Glomerular endothelial cell (primary cell): ENCODE measurements at places on chromosomes 5 and 9. TPM values are rescaled to one million over a fixed set of nuclear protein-coding genes. Genes with fewer than 3 reads are reported as not detected.

GRCh38 chr9:113888336-113888735 is 12.2 kb downstream of the ZNF618 start:
- no peak for DNase-seq

DNA sequence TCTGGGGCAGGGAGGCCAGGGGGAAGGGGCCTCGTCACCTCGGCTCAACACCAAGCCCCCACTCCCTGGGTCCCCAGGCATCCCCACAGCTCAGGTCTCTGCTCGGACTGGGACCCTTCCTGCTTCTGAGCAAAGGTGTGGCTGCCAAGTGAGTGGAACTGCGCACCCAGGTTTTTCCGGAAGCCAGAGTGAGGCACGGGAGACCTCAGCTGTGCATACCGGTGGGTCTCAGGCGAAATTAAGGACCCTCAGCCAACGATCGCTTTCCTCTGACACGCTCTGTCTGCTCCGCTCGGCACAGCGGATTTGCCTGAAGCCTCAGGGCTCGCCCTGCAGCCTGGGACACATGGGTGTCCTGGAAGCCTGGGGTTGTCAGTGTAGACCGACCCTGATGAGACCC is 41.0 kb upstream of the IRX4 start:
- DNase-seq: no peak

DNA sequence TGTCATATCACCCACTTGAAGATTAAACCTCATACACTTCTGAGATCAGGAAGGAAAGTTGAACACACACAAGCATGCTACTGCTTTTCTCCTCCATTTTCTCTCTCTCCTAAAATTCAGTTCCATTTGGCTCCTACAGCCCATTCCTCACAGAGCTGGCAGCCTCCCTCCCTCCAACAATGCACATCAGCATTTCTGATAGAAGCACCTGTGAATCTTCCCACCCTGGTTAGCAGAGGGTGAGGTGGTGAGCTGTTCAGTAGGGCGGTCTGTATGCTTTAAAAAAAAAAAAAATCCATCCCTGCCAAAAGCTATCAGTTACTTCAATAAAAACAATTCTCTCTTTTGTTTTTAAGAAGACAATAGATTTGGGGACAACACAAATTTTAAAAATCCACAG is 463.2 kb upstream of the KIF2A start:
- no peak for DNase-seq

- no peak for DNase-seq
These were observed 235.9 kb downstream of the FER start for GRCh38 chr5:108983461-108984092.

GRCh38 chr5:75933489-75933888 is 149.7 kb upstream of the SV2C start:
- DNase-seq: no peak

DNA sequence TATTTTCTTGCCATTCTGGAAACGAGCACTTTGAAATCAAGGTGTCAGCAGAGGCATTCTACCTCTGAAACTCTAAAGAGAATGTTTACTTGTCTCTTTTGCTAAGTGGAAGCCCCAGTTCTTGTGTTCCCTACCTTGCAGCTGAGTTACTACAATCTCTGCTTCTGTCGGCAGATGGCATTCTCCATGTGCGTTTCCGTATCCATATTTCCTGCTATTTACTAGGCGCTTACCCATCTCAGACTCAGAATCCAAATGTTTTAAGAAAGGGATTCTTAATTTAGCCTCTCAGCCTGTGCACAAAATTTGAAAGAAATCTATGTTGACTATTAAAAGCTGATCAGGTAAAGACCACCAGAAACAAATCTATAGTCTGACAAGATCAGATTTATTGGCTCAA is 221.3 kb upstream of the FTMT start:
- DNase-seq: no peak

- no peak for DNase-seq
These were observed 20.6 kb upstream of the AUH start for GRCh38 chr9:91382298-91382697.

GRCh38 chr5:174571662-174572397 is 152.6 kb upstream of the MSX2 start:
- DNase-seq: no peak

DNA sequence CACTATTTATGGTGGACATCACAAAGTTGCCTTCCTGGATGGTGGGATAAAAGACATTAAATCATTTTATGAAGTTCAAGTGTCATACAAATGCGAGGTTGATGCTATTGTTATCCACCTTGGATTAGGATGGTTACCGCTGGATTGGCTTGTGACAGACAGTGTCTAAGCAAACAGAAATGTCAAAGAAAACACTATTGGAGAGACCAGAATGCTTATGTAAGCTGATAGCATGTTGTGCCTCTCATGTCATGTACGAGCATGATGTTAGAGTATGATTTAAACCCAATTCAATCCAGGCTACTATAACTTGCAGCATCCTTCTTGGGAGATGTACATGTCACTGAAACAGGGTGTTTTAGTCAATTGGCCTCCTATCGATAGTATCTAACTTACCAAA is 178.8 kb upstream of the C9orf72 start:
- no peak for DNase-seq

GRCh38 chr5:74717596-74717995 is 32.6 kb downstream of the HEXB start:
- DNase-seq: no peak

DNA sequence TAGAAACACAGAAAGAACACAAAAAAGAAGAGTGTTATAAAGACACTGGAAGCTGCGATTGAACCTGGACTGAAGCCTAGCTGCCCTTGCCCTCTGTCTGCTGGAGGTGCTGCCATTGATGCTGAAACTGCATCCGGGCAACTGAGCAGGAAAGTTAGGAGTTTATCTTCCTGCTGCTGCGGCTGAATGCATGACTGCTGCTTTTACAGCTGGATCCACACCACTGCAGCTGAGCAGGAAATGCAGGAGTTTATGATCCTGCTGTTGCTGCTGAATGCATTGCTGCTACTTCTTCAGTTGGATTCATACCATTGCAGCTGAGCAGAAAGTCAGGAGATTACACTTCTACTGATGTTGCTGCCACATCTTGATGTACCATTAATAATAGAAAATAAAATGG is 21.8 kb upstream of the JAKMIP2 start:
- no peak for DNase-seq

GRCh38 chr5:170444181-170444580 is 55.0 kb upstream of the KCNMB1 start:
- DNase-seq: no peak

DNA sequence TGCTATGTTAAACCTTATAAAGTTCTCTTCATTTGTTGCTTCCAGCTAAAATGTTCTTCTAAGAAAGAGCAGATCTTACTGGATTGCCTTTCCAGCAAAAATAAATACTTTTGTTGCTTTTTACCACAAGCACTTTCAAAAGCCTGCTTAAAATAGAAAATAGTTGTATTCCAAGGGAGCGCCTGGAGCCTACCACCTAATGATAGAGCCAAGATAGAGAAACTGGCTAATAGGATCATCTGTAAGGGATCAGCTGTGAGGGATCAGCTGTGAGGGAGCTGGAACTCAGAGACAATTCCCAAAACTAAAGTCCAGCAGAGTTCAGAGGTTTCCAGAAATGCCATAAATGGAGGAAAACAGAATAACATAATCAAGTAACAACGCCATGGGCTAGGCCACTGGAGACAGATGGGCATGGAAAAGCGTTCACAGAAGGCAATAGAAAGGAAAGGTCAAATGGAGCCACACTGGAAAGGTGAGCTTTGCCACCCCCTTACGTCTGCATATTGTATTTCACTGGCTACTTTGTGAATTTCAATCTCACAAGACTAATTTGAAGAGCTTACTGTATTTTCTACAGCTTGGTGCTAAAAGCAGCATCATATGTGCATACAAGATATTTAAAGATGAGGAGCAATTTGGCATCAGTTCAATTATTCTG is 140.6 kb upstream of the TLE4 start:
- DNase-seq: no peak

DNA sequence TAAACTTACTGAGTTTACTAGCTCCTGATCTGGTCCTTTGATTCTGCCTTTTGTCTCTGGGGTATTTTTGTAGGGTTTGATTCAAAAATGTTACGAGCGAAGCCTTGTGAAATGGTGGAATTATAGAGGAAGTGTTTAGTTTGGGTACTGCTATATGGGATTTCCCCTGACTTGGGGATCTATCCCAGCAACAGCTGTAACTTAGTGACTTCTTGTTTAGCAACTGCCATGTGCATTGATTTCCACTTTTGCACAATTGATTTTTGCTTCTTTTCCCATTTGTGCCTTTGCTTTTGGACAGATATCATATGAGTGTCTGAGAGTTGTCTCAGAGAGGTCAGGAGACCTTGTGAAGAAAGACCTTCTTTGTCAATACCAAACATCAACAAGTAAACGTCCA is 248.5 kb upstream of the DAP start:
- DNase-seq: no peak

DNA sequence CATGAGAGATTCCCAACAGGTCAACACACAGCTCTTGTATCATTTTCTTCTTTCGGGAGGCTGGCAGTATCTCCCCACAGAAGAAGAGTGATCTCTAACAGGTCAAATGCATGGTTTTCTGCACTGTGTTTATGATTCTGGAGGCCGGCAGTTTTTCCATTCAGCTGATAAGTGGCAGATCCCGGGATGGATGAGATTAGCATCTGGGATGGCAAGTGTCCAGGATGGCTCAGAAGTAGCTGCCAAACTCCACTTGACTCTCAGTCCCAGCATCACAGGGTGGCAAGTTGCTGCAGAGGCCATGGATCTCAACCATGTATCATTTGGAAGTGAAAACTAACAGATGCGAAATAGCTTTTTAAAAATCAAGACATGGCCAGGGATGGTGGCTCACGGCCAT is 97.8 kb upstream of the SLC44A1 start:
- no peak for DNase-seq

- no peak for DNase-seq
These were observed 63.6 kb upstream of the SPEF2 start for GRCh38 chr5:35554016-35554415.

- no peak for DNase-seq
These were observed 107.8 kb downstream of the PSD2 start for GRCh38 chr5:139903450-139903794.

GRCh38 chr9:78676623-78677022 is 379.7 kb downstream of the PSAT1 start:
- no peak for DNase-seq

GRCh38 chr9:97710356-97711222 is 13.4 kb upstream of the XPA start:
- DNase-seq: no peak

GRCh38 chr9:73137914-73138313 is 13.8 kb upstream of the ANXA1 start:
- no peak for DNase-seq

- no peak for DNase-seq
These were observed 103.5 kb downstream of the GLIS3 start for GRCh38 chr9:4196376-4196775.

DNA sequence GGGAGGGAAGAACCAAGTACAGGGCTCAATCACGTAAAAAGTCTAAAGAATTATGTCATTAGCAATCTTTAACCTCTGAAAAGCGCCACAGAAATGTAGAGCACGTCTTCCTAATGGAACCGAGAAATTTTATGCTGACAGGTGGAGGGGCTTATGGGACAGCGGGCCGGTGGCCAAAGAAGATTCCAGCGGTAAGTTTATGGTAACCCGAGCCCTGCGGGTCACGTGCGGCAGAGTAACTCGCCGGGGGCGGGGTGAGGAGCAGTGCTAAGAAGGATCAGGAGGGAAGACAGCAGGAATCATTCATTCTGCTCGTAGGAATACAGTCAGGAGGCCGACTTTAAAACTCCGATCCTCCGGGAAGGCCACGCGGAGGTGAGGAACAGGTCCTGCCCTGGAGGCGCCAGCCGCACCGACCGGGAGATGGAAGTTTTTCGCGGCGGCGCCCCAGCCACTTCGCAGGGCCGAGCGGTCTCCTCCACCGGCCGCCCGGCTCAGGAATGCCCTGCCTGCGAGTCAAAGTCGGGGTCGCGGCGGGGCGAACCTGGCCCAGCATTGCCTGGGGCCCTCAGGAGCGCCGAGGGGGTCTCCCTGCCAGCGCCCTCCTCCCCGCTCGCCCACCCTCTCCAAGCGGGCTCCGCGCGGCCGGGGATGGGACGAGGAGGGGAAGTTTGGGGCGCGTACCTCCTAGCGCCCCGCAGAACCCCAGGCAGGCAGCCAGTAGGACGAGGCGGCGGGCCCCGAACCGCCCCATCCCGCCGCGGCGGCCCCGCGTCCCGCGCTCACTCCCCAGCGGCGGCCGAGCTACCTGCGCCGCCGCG is 101.8 kb downstream of the ESM1 start:
- DNase-seq: no peak

- no peak for DNase-seq
These were observed 1044.8 kb downstream of the DTWD2 start for GRCh38 chr5:117943541-117943940.

DNA sequence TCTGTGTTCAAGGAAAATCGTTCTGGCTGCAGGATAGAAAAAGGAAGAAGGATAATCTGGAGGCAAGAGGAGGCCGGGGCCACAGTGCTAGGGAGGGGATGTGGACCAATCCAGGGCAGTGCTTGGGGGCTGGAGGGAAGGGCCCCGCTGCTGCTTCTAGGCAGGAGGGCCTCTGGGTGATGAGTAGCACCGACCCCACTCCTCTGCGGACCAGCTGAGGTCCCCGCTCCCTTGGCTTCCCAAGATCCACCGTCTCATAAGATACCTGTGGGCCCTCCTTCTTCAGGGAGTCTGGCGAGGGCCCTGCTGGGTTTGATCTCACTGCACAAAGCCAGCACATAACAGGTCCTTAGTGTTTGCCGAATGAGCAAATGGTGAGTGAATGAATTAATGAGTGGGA is 93.5 kb upstream of the MVB12B start:
- no peak for DNase-seq

The CCIN gene
- 0.19 and 0.29 TPM in 2 replicates for total RNA-seq

The KCTD16 gene
- total RNA-seq: 0.10 and 0.18 TPM in 2 replicates

The SLC36A3 gene
- total RNA-seq: not detected in 2 replicates

The SNX18 gene
- 29.2 and 30.9 TPM in 2 replicates for total RNA-seq

The BHMT2 gene
- total RNA-seq: 0.76 TPM in 1 of 2 replicates, not detected in the other

The SLIT3 gene
- 1.3 and 7.4 TPM in 2 replicates for total RNA-seq

The IFNA2 gene
- total RNA-seq: not detected in 2 replicates

The TRIP13 gene
- 15.8 and 31.8 TPM in 2 replicates for total RNA-seq

The OTP gene
- not detected in 2 replicates for total RNA-seq

The TAF11L6 gene
- total RNA-seq: not detected in 2 replicates

The OR2Y1 gene
- not detected in 2 replicates for total RNA-seq

The PDGFRB gene
- total RNA-seq: 5.1 and 13.0 TPM in 2 replicates

The APBA1 gene
- 10.1 and 15.2 TPM in 2 replicates for total RNA-seq

The FOXI1 gene
- total RNA-seq: not detected in 2 replicates

The NOXA1 gene
- 1.2 and 1.7 TPM in 2 replicates for total RNA-seq

The RNF208 gene
- total RNA-seq: 0.76 and 2.9 TPM in 2 replicates

The IL13 gene
- not detected in 2 replicates for total RNA-seq
